Right cardiac atrium (tissue), 5 donors: ENCODE measurements at places on chromosomes 12 and 14. TPM values are rescaled to one million over a fixed set of nuclear protein-coding genes. Genes with fewer than 3 reads are reported as not detected.

The FITM1 gene
- total RNA-seq = 178 TPM

The FAM186B gene
- total RNA-seq = 0.24 TPM

The RAB5B gene
- 132 TPM for total RNA-seq

The PXMP2 gene
- 34.7 TPM for total RNA-seq

The TEAD4 gene
- 11.1 TPM for total RNA-seq

The C14orf180 gene
- total RNA-seq = 102 TPM
